ENCODE measurements at places on chromosomes 1 and 21.

DNA sequence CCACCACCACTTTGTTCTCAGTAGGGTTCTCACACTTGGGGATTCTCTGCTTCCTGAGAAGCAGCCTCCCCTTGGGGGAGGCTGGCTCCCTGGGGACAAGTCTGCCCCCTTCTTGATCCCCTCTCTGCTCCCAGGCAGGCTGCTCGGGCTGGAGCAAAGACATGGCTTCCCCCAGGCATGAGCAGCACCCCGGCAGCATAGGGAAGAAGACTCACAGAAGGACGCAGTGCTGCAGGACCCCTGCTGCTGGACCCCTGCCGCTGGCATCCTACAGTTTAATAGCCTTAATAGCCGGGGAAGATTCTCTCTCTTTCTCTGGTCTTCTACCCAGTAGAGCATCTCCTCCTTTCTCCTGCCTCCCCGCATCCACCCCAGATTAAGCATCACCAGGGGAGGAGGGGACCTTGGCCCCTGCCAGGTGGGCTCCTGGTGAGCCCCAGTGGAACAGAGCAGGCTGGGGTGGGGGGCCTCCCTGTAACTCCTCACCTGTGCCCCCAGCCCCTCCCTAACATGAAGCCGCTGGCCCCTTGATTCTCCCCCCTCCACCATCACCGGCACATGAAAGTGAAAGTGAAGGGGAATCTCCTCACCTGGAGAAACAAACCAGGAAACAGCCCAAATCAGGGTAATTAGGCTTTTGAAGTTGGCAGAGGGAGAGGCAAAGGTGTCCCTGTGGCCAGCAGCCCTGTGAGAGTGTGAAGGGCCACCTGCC lies 2.5 kb downstream of the WNT3A start:
- DNase-seq = no peak

GRCh38 chr1:96554364-96554763 lies 167.2 kb upstream of the PTBP2 start:
- no peak for DNase-seq

- no peak for DNase-seq
Observed at GRCh38 chr1:245587435-245588115, 432.8 kb downstream of the KIF26B start.

DNA sequence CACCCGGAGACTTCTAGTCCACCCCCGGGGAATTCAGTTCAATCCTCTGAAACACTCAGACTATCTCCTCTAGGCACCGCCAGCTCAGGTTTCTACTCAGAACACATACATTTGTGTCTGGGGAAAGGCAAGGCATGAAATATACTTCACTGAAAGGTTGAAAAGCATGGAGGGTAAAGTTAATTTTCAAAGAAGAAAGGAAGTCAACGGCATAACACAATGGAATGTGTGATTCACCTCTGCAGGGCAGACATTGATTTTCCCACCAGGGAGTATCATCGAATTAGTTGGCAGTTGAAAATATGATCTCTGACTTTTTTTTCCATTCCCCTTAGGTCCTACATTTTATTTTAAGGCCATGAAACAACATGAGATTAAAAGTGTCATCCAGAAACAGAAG lies 669.4 kb downstream of the SMYD3 start:
- DNase-seq = no peak

- DNase-seq = no peak
Observed at GRCh38 chr1:109208836-109209463, 4.8 kb upstream of the SARS1 start.

GRCh38 chr1:246447501-246447900 lies 59.6 kb downstream of the SMYD3 start:
- DNase-seq = no peak

DNA sequence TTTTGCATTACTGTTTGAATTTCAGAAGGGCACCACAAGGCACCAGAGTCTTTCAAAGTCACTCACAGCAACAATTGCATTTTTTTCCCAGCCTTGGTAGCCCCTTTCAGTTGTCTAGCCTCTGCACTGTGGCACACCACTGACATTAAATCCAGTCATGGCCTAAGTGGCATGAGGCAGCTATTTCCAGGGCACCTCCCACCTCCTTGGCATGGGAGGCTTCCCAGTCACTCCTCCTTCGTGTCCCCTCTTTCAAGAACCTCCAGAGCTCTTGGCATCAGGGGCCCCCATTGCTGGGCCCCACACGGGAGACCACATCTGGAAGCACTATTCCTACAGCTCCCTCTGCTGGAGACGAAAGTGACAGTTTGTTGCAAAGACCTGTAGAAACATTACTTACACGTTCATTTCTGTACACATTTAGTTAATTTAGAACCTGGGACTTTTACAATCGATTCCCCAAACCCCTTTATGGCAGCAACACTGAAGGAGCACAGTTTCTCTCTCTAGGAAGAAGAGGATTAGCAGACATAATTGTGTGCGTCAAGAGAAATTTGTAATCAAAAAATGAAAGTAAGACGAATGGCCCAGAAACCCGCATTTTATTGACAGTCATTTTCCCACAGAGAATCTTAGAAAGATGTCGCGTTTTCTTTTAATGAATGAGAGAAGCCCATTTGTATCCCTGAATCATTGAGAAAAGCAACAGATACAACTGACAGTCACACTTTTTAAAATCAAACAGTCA lies 5.7 kb upstream of the CHD5 start:
- no peak for DNase-seq

DNA sequence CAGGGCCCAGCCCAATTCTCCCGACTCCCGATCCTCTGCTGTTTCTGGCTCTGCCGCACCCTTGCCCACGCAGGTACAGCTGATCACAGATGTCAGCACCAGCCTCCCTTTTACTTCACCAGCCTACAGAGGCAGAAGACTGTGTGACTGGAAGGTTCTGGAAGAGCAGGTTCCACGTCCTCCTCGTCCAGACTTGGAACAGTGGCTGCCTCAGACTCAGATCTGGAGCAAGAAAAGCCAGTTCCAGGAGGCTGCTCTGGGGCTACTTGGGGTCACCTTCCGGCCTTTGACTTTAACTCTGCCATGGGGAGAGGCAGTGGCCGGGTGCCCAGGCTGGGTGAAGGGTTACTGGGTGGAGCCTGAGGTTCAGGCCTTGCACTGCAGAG lies 16.1 kb upstream of the KLHDC7A start:
- no peak for DNase-seq

DNA sequence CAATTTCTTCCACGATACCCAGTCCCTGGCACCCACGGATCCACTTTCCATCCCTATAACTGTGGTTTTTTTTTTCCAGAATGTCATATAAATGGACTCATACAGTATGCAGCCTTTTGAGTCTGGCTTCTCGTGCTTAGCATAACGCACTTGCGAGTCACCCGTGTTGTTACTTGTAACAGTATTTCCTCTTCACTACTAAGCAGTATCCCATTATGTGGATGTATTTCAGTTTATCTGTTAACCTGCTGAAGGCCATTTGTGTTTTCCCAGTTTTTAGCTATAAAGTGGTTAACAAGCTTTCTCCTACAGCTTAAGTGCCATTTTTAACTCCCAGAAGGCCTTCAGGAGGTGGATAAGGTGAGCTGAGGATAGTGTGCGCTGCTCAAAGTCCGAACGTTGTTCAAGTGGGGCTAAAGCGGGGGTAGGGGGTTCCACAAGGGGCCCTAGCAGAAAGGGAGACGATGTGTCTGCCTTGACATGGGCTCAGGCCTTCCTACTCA lies 829 bp downstream of the ADAR start:
- no peak for DNase-seq

GRCh38 chr1:43440358-43440757 lies 13.4 kb downstream of the HYI start:
- DNase-seq = peak; percentile 95

- DNase-seq = no peak
Observed at GRCh38 chr1:66373157-66373591, 160.8 kb upstream of the SGIP1 start.

GRCh38 chr1:39491146-39491921 lies at the start of gene BMP8A:
TSS of gene BMP8A (plus strand) at chr1:39491636. CDS start at chr1:39491992, 356 bp downstream.
- peak; percentile 83 for DNase-seq

DNA sequence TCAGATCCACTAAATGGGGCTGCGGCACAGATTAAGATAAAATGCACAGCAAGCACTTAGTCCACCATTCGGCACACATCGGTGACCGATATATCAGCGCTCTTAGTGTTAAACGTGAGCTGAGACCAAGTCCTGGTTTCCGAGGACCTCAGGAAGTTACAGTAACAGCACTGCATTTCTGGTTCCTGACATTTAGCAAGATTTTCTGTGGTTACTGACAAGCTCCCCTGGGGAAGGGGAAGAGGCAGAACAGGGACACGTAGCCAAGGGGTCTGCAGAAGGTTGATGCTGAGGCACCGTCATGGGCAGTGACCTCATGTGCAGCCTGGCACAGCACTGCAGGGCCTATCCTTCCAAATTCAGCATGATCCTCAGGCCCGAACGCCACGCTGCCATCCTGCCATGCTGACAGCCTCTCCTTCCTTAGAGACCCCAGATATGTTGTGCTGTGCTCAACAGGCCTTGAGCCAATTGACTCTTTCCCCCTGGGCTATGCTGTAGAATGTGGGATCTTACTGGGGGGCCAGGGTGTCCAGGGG lies 13.4 kb upstream of the PEF1 start:
- DNase-seq = no peak

DNA sequence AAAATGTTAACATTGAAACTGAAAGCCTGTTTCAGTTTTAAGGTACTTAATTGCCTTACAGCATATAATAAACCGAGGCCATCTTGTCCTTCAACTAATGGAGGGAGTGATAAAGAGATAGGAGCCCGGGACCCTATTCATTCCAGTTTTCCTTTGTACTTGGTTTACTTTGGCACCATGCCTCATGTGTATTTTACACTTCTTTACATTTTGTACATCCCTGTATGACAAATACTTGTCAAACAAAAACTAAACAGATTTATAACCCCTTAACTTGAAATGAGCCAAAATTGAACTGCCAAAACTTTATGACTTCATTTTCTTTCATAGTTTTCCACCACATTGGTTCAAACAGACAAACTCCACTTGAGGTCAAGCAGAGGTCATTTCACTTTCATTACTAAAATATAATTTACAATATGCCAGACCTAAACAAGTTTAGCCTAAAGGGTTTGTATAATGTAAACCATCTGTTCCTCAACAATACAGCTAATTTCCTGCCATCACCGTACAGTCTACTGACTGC lies 30.9 kb upstream of the UBE2U start:
- peak; percentile 92 for DNase-seq

- peak; percentile 53 for DNase-seq
Observed at GRCh38 chr1:75074831-75075395, 59.3 kb upstream of the LHX8 start.

DNA sequence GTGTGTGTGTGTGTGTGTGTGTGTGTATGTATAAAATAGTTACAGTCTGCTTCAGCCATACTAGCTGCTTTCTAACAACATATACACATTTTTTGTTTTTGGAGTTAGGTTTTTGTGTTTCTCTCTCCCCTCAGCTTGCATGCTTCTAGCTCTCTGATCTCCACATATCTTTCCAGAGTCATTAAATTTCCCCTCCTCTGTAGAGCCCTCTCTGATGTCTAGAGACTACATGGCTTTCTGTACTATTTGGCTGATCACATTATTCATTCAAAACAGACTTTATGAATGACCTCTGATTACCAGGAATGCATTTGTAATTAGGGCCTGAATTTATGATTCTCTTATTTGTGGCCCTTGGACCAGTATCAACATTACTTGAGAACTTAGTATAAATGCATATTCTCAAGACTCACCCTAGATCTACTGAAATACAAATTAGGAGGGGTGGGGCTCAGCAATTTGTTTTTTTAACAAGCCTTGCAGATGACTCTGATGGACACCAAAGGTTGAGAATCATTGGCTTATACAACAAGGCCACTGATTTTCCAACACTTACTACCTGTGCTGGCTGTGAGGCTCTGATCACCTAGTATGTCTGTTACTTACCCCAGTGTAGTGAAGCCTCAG lies 104.5 kb downstream of the PTBP2 start:
- no peak for DNase-seq

GRCh38 chr1:247451388-247452010 lies 6.4 kb downstream of the OR2B11 start:
- no peak for DNase-seq

DNA sequence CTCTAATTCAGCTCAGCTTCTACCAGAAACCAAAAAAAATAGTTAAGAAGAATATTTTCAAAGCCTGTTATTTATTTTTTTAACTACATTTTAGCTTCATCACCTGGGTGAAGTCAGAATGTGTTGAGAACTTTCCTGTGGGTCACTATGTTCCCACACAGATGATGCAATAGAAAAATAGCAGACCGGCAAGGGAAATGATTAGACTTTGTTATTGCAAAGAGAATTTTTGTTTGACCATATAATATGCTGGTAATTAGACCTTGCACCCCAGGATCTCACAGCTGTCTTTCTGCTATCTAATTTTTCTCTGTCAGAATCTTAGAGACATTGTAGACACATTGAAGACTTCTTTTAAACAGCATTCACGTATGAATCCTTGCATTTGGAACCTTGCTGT lies 299.3 kb downstream of the TBX15 start:
- no peak for DNase-seq

- DNase-seq = no peak
Observed at GRCh38 chr1:89703469-89703868, 70.5 kb downstream of the LRRC8C start.

DNA sequence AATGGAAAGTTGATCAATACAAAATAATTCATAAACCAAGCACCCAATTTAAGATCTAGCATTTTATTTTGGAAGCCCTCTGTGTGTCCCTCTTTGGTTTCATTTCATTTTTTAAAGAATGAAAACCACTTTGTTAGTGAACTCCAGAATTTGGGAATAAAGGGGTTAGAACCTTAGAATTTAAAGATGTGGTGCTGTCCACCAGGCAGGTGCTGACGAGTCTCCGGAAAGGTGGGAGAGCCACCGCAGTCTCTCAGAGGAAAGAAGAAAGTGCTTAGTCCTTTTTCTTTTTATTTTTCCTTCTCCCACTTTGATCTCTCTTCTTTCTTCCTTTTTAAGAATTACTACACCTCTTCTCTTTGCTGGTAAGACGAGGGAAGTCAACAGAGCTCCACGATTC lies 20.5 kb upstream of the HIVEP3 start:
- DNase-seq = no peak

GRCh38 chr1:3265835-3266805 lies 188.3 kb upstream of the ARHGEF16 start:
- DNase-seq = no peak

GRCh38 chr1:50423670-50424000 lies 392 bp upstream of the DMRTA2 start:
- DNase-seq = no peak

GRCh38 chr21:34180826-34181359 lies 107.5 kb downstream of the MRPS6 start:
- no peak for DNase-seq

DNA sequence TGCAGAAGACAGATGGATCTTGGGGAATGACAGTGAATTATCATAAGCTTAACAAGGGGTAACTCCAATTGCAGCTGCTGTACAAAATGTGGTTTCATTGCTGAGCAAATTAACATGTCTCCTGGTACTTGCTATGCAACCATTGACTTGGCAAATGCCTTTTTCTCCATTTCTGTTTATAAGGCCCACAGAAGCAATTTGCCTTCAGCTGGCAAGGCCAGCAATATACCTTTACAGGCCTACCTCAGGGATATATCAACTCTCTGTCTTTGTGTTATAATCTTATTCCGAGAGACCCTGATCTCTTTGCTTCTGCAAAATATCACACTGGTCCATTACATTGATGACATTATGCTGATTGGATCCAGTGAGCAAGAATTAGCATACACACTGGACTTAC lies 52.7 kb upstream of the KIAA0040 start:
- DNase-seq = no peak

GRCh38 chr21:45209685-45210284 lies 77.9 kb downstream of the POFUT2 start:
- DNase-seq = no peak

All from DMS153 (cell line).